Activated CD4-positive, alpha-beta T cell treated with anti-CD3 and anti-CD28 coated beads, Interleukin-2, Interleukin-6, amounts not matched to agents 100 ng/mL and 50 ng/mL, durations not matched to agents 16 hours and 8 hours (primary cell): ENCODE measurements at places on chromosomes 1 and 21.

GRCh38 chr1:160460683-160461287 lies 60.4 kb downstream of the VANGL2 start:
- peak; percentile 57 for DNase-seq

DNA sequence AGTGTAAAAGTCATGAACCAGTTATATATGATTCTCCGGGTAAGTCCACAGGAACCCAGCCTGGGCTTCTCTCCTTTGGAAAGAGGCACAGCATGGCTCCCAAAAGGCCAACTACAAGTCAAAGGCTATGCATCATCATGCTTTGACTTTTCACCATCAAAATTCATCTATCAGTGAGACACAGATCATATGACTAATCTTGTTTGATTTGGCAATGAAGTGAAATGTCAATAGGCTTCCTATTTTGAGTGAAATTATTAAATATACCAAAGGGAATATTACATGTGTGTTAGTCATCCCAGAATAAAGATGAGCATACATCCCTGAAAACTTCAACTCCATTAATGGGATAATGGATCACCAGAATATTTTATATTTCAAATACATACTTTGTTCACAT lies 83.5 kb upstream of the ADGRL2 start:
- no peak for DNase-seq

GRCh38 chr21:31744182-31744800 lies 12.4 kb upstream of the SCAF4 start:
- no peak for DNase-seq

DNA sequence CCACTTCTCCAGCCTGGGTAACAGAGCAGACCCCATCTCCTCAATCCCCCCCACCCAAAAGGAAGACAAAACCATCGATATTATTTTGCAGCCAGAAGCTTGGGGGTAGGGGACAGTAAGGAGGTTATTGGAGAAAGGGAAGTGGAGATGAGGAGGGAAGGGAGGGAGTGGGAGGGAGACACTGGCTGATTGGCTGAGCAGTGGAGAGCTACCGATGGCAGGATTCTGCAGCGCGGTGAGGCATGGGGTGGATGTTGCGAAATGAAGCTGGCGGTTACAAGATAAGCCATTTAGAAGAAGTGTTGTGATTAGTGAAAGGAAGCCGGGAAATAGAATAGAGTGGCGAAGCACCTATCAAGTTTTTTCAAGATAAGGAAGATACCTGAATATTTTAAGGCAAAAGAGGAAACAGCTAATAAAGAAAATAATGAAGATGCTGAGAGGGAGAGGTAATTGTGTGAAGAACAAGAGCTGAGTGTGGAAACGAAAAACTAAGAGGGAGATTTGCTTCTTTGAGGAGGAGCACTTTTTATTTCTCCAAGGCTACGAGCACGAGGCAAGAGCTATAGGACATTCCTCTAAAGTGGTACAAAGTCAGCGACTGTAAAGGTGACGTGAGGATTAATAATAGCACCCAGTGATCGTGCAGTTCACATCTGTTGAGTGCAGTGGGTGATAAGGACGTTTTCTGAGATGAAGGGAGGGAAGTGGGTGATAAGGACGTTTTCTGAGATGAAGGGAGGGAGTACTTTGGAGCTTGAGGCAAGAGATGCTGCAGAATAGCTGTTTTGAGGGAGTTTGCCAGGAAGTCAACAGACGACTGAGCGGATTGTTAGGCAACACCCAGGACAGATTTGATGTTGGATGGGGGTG lies 103.2 kb upstream of the KIF26B start:
- DNase-seq: peak; percentile 37

DNA sequence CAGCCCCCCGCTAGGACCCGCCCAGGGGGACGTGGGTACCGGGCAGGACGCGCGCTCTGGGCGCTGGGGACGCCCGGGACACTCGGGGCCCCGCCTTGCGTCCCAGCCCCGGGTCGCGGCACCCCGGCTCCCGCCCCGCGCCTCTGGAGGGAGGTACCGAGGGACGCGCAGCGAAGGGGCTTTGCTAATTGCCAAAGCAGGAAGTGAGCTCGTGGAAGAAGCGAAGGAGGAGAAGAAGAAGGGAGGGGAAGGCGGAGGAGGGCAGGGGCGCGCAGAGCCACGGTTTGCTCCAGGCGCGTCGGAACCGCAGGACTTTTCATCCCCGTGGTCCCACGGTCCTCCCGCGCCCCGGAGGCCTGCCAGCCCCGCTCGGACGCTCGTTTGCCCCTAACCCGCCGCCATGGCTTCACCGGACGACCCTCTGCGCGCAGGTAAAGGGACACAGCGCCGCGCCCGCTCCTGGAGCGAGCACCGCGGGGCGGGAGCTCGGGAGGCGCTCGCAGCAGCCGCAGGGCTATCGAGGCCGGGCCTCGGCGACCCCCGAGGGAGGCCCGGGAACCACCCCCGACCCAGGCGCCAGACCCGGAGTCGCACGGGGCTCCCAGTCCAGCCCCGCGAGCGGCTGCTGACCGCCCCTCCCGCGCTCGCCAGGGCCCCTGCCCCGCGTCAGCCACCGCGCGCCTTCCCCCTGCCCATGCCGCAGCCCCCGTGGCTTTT lies 1.3 kb downstream of the EDARADD start:
- peak; percentile 72 for DNase-seq

GRCh38 chr1:192700834-192701271 lies 64.9 kb downstream of the RGS13 start:
- DNase-seq: no peak
